Fibroblast of pulmonary artery (primary cell): ENCODE measurements at places on chromosomes 1 and 21.

DNA sequence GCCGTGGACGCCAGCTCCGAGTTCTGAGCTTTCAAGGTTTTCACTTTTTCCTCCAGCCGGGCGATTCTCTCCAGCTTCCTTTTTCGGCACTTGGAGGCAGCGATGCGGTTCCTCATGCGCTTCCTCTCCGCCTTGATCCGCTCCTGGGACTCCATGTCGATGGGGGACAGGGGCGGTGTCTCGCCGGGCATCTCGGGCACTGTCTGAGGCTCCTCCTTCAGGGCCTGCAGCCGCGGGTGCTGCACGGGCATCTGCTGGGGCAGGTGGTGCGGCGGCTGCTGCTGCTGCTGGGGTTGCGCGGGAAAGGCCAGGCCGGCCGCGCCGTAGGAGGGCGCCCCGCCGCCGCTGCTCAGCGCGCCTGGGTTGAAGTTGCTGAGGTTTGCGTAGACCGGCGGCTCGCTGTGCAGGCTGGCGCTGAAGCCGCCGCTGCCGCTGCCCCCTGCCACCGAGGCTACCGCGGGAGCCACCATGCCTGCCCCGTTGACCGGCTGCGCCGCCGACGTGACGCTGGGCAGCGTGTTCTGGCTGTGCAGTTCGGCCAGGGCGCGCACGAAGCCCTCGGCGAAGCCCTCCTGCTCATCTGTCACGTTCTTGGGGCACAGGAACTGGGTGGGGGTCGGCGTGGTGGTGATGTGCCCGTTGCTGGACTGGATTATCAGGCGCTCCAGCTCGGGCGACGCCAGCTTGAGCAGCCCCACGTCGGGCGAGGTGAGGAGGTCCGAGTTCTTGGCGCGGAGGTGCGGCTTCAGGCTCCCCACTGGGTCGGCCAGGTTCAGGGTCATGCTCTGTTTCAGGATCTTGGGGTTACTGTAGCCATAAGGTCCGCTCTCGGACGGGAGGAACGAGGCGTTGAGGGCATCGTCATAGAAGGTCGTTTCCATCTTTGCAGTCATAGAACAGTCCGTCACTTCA, 1.4 kb downstream of the JUN start:
- peak; percentile 50 for DNase-seq

GRCh38 chr1:110286564-110286963, 52.6 kb upstream of the RBM15 start:
- DNase-seq, result no peak

DNA sequence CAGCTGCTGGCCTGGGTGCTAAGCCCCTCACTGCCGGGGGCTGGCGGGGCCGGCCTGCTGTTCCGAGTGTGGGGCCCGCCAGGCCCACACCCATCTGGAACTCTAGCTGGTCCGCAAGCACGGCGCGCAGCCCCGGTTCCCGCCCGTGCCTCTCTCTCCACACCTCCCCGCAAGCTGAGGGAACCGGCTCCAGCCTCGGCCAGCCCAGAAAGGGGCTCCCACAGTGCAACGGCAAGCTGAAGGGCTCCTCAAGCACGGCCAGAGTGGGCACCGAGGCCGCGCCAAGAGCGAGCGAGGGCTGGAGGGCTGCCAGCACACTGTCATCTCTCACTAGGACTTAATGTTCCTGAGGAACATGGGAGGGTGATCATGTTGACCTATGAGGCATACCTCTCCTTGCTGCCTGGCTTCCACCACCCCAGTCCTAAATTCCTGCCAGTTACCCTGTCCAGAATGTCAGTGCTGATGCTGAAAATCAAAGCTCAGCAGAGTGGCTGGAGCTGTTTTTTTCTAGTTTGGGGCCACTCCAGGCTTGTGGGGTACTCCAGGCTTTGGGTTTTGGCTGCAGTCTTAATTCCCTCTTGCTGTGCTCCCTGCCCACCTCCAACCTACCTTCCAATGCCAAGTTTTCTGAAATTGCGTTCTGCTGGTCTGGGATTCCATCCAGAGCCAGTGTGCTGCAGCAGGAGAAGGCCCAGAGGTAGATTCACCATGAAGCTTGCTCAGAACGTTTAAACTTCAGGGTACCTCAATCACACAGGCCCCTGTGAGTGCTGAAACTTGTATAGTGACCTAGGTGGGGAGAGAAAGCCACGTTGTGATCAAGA, 44.2 kb upstream of the LPGAT1 start:
- DNase-seq, result no peak

- no peak for DNase-seq
Observed at GRCh38 chr1:207811920-207812720, 60.3 kb downstream of the CD46 start.

GRCh38 chr21:40625991-40626390, 221.0 kb downstream of the DSCAM start:
- DNase-seq, result no peak

DNA sequence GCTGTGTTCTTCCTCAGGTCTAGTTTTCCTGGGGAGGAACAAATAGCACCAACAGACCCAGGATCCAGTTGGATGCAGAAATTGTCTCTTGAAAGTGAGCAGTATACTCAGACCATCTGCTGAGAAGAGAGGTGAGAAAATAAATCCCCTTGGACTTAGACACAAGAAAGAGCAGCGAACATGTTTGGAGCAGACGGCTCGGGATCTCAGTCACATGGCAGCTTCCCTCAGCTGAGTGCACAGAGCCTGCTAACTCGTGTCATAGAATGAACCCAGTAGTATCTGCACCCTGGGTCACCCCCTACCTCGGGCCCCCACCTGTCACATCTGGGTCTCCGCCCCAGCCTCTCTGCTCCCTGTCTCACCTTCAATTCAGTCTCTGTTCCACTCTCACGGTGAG, 115.6 kb downstream of the CCDC185 start:
- DNase-seq, result no peak

- no peak for DNase-seq
Observed at GRCh38 chr21:17799414-17800164, 19.6 kb downstream of the C21orf91 start.

- no peak for DNase-seq
Observed at GRCh38 chr1:228082918-228083870, 686 bp downstream of the ARF1 start.

GRCh38 chr1:94504601-94505000, 37.0 kb downstream of the F3 start:
- no peak for DNase-seq

DNA sequence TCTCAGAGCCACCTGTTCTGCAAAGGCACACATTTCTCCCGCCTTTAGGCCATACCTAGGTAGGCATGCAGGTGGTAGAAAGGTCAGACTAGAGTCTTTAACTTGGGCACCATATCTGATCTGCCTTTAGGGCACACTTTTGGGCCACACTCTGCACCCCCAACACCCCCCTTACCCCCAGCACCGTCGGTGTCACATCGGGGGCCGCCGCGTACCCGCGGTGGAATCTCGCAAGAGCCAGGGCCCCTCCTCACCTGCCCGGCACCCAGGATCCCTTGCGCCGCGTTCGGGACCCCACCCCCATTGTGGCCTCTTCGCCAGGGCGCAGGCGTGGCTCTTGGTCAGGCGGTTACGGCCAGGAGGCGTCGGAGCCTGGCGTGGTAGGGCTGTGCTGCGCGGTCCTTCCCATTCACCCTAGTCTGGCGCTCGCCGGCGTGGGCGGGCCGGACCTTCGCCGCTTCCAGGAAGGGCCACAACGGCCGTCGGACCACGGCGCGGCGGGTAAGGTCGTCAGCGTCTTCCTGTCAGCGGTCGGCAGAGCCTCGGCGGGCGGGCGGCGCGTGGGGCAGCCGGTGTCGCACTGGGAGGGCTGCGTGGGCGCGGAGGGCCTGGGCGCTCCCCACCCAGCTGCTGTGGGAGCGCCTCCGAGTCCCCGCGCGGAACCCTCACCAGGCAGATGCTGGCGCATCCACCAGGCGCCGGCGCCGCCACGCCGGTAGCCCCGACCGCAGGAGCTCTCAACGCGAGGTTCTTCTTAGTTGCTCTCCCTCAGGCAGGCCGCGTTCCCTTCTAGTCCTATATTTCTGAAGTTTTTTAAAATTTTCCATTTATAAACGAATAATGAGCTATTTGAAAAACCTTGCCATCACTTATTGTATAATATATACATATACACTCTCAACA, at the start of gene DNAH14:
Gene DNAH14 (plus strand): TSS at position 341 of the 903 bp plus-strand sequence. CDS start 23,028 bp downstream, outside the sequence.
- DNase-seq, result peak; percentile 84

- peak; percentile 46 for DNase-seq
Observed at GRCh38 chr1:32972814-32973428, 8.3 kb upstream of the RNF19B start.

DNA sequence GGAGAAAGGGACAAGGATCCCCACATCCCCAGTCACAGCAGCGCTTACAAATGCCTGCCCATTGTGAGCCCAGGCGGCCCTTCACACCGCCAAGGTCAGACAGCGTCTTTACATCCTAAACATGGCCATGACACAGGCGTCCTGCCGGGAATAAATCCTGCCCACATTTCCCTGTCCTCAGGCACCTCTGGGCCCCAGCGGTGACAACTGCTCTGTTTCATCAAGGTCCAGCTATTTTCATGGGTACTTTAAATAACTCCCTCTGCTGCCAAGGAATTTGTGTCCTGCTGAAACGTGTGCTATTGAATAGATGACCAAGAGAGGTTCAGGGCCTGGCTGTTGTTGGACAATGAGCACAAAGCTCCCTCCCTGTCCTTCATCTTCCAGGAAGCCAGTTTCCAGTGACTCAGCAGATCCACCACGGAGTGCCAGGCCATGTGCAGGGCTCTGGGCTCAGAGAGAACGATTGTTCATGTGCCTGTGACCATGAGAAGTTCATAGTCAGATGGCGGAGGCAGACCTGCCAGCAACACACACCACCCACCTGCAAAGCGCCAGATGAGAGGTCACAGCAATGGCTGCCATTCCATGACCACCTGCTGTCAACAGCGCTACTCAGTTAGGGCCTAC, 195.8 kb downstream of the MATN1 start:
- DNase-seq, result no peak

DNA sequence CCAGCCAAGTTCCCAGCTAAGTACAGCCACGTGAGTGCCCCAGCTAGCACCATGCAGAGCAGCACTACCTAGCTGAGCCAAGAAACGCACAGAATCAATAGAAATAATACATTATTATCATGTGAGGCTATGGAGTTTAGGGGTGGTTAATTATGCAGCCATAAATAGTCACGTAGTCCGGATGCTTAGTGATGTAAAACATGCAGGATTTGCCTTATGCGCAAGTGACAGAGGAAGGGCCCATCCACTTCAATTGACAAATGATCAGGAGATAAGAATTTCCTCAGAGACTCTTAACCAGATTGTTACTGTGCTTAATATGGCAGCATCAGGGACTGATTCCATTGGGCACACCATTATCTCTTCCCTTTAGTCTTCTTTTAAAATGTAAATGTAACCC, 44.8 kb upstream of the DUSP10 start:
- DNase-seq, result no peak

DNA sequence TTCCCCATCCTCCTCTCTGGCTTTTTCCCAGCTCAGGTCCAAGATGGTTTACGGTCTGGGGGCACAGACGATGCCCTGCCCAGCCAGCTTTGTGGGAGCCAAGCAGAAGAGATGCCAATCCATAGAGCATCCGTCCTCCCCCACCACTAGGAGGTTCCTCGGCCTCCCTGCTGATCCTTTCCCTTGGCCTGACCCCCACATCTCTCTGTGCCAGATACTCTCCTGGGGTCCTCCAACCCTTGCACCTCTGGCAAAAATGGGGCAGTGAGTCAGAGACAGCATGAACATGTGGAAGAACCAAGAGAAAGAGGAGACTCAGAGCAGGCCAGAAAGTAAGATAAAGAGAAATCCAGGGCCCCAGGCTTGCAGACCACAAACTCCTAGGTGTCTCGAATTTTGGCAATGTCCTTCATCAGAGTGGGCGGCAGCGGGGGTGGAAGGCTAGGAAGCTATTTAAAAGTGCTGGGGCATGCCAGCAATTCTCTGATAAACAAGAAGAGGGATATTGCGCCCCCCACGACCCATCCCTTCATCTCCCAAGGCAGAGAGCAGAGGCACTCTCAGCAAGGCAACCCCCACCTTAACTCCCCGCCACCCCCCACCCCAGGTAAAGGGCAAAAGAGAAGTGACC, 11.4 kb downstream of the BLACAT1 start:
- no peak for DNase-seq

- DNase-seq, result no peak
Observed at GRCh38 chr1:89995598-89996449, 914 bp downstream of the ZNF326 start.

- no peak for DNase-seq
Observed at GRCh38 chr1:244054924-244055263, 3.8 kb downstream of the ZBTB18 start.

- peak; percentile 87 for DNase-seq
Observed at GRCh38 chr1:91553177-91553591, 52.5 kb downstream of the CDC7 start.

DNA sequence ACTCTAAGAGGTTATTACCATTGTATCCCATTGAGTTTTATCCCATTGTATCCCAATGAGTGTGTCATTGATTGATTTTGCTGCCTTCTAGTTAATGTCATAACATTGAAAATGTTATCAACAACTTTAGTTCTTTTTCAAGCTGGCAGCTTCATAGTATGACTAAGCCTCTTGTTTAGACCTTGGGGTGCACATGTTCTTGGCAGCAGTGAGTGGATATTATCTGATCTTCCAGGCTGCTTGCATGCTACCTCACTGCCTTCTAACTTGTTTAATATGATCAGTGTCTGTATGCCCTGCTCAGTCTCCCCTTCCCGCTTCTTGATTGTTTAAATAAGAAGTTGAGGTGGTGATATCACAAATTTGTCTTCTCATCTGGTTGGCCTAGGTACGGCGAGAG, 24.6 kb downstream of the NTPCR start:
- DNase-seq, result peak; percentile 67

GRCh38 chr1:34975338-34975737, 9.8 kb downstream of the TMEM35B start:
- no peak for DNase-seq

- peak; percentile 34 for DNase-seq
Observed at GRCh38 chr1:200890818-200891773, 3.6 kb upstream of the INAVA start.

- DNase-seq, result no peak
Observed at GRCh38 chr1:32122151-32122550, 14.3 kb downstream of the KPNA6 start.

DNA sequence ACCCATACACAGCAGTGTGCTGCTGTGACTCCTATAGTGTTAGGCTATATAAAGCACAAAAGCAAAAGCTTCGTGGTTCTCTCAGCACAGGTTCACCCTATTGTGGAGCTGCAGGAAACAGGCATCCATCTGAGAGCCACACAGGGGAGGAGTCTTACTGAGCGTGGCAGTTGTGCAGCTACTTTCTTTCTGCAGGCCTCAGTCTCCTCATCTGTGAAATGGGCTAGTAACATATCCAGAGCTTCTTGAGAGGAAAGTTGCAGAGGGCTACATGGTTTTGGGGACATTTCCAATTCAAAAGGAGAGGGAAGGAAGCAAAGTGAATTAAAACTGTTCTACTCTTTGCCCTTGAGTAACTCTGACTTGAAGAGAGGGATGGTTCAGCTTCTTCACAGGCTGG, 142.0 kb downstream of the FOXD2 start:
- no peak for DNase-seq
